ENCODE measurements at places on chromosomes 11 and 22.

- peak; percentile 14 for DNase-seq
Observed at GRCh38 chr11:134071306-134071705, 2.4 kb downstream of the JAM3 start.

DNA sequence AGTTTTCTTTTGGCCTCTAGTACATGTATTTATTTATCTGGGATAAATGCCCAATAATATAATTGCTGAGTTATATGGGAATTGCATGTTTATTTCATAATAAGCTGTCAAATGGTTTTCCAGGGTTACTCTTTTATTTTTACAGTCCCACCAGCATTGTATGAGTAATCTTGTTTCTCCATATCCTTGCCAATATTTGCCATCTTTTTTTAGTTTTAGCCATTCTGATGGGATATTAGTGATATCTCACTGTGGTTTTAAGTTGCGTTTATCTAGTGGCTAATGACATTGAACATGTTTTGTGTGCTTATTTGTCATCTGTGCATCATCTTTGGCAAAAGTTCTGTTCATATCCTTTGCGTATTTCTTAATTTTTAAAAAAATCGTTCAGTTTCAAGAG, 372.8 kb upstream of the CCDC179 start:
- DNase-seq = no peak

- no peak for DNase-seq
Observed at GRCh38 chr22:24076091-24076867, 65.2 kb downstream of the CABIN1 start.

DNA sequence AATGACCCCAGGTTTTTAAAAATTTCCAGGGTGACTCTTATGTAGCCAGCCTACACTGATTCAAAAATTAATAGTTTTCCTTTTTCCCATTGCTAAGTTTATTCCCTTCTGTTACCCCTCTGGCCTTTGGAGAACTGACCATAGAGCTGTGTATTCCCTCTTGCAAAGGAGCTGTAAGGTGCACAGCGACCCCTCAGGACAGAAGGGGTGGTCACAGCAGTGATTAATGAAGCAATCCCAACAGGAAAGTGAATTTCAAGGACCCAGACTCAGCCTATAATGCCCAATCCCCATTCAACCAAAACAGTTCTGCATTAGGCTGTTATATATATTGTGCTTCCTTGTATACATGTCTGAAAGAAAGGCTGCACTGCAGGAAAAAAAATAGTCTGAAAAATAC, 147.1 kb downstream of the WT1 start:
- no peak for DNase-seq

DNA sequence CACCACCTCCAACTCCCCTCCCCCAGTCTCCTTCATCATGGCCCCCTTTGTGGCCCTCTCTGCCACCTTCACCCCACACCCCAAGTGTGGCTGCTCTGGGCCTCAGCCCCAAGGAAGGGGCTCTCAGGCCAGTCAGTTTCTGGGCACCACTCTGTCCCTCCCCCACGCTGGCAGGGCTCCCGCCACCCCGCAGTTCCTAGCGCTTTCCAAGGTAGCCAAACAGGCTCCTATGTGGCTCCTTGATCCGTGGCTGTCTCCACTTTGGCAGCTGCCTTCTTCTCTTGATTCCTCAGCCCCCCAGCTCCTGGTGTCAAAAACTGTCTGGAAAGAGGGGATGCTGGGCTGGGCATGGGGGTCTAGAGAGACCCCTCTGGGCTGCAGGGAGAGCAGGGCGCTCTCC, 10.4 kb upstream of the CACNA1I start:
- DNase-seq = no peak

DNA sequence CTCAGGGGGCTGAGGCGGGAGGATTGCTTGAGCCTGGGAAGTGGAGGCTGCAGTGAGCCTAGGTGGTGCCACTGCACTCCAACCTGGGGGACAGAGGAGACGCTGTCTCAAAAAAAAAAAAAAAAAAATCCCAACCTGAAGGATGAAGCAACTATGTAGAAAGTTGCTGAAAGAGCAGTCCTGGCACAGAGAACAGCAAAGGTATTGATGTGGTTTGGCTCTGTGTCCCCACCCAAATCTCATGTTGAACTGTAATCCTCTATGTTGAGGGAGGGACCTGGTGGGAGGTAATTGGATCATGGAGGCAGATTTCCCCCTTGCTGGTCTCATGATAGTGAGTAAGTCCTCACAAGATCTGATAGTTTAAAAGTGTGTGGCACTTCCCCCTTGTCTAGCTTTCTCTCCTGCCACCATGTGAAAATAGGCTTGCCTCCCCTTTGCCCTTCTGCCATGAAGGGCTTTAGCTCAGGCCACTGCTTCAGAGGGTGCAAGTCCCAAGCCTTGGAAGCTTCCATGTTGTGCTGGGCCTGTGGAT, 10.7 kb upstream of the SERPING1 start:
- no peak for DNase-seq

DNA sequence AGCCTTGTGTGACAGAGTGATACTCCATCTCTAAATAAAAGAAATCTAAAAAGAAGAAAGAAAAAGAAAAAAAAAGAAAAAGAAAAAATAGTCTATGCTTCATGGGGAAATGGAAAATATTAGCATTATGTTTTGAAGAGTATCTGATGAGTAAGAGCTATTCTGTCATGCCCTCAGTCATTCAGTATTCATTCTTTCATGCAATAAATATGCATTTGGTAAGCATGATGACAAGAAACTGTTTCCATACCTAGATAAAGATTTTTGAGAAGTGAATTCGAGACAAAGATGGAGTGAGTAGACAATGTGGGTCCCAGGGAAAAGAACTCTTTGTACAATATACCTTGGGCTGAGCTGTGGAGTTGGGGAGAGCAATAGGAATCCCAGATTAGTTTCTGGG, 6.2 kb upstream of the IFTAP start:
- no peak for DNase-seq
